Activated CD8-positive, alpha-beta T cell treated with anti-CD3 and anti-CD28 coated beads for 36 hours (primary cell): ENCODE measurements at places on chromosomes 2 and 18. TPM values are rescaled to one million over a fixed set of nuclear protein-coding genes. Genes with fewer than 3 reads are reported as not detected.

- DNase-seq = no peak
These were observed 27.1 kb downstream of the PSD4 start for GRCh38 chr2:113200736-113201490.

- no peak for DNase-seq
These were observed 651.1 kb upstream of the ID2 start for GRCh38 chr2:8030573-8031303.

GRCh38 chr2:105394951-105395611 lies 3.8 kb downstream of the FHL2 start:
- no peak for DNase-seq

DNA sequence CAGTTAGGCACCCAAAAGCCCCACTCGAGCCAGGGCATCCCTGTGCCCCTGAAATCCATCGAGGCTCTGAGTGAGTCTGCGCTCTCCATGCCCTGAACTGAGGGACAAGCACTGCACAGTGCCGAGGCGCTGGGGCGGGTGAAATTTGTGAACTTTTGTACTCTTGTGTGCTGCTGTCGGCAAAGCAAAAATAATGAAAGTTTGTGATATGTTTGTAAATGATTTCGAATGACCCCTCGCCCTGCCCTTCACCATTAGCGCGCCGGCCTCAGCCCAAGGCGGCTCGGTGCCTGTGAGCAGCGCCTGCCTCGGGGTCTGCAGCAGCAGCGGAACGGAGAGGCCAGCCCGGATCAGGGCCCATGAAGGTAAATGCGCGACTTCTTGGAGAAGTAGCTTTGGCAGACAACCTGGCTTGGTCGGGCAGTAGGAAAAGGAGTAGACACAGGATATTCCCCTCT lies 1.8 kb upstream of the HOXD4 start:
- DNase-seq = no peak

- no peak for DNase-seq
These were observed 156.4 kb upstream of the MMADHC start for GRCh38 chr2:149743842-149744448.

GRCh38 chr2:152034257-152034801 lies 64.5 kb downstream of the CACNB4 start:
- DNase-seq = no peak

GRCh38 chr2:161422816-161423403 lies 6.8 kb downstream of the TBR1 start:
- DNase-seq = no peak

DNA sequence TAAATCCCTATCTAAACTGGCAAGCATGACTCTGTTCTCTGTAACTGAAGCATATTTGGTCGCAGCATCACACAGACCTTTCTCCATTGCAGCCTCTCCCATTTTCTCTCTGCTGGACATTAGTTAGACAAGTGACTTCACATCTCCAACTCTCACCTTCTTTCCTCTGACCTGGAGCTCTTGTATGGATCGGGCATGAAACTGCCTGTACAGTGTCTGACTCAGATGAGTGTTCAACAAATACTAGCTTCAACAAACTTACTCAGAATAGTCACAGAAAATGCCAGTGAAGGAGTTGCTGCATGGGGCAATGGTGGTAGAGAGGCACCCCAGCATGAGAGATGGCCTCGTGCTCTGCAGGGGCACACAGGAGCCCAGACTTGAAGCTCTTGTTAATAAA lies 104.7 kb upstream of the COPS8 start:
- no peak for DNase-seq

GRCh38 chr18:7146067-7146466 lies 28.5 kb upstream of the LAMA1 start:
- no peak for DNase-seq

DNA sequence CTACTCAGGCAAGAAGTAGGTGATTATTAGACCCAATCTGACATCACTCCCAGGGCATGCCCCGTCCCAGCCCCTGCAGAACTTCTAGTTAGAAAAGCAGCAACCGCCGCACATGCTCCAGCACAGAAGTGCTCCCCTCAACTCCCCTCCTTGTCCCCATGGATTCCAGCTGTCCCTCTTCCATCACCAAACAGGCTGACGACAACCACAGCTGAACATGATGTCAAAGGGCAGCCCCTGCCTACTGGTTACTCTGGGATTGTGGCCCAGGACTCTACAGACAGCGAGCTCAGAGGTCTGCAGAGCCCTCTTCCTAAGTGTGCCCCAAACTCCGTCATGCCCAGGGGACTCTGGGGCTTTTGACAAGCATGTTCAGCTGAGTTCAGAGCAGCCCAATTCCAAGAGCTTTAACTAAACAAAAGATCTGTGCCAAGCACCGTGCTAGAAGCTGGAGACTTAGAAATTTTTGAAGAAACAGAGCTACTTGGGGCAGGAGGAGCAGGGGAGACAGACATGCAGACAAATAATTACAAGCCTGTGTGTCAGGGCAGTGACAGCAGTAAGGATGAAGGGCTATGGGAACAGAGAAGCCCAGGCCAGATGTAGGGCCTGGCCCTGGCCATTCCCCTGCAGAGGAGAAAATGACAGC lies 148.1 kb downstream of the BCL11A start:
- DNase-seq = no peak

DNA sequence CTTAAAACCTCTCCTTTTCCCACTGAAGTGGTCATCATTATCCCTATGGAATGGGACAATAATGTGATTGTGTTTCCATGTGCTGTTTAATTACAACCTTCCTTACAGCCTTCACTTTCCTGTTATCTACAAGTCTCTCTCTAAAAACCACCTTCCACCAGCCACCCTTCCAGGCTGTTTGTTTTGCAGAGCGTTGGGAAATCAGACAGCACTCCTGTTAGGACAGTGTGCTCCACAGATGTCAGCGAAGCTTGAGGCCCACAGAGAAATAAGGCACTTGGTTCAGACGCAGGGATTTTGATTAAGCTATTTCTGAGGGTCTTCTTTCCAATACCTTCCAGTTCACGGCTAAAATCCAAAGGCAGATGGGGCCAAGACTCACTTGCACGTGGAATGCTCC lies 32.3 kb upstream of the ASPRV1 start:
- DNase-seq = no peak

DNA sequence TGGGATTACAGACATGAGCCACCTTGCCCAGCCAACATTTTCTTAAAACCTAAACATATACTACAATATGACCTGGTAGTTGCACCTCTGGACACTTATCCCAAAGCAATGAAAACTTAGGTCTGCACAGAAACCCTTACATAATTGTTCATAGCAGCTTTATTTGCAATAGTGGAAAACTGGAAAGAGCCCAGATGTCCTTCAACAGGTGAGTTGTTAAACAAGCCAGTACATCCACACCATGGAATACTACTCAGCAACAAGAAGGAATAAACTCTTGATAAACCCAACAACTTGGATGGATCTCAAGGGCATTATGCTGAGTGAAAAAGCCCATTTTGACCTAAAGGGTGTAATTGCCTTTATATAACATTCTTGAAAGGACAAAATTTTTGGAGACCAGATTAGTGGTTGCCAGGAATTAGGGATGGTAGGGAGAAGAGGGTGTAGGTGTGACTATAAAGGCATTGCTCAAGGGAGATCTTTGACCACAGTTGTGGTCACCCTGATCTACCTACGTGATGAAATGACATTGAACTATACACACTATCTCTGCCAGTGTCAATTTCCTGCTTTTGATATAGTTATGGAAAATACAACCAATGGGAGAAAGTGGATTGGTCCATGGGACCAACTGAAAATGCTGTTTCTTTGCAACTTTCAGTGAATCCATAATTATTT lies 11.9 kb upstream of the AMMECR1L start:
- no peak for DNase-seq

DNA sequence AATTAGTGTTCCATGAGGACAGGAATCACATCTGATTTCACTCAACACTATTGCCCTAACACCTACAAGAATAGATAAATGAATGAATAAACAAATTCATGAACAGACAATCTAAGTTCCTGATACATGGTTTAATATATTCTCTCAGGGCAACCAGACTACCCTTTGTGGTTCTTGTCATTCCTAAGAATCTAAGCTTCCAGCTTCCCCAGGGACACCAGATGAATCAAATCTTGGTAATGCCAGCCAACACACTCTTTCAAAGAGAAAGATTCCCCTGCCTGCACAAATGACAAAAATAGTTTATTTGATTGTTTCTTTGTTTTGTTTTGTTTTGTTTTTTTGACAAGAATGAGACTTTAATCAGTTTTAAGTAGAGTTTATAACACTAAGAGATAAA lies 237.5 kb upstream of the CHAC2 start:
- no peak for DNase-seq

DNA sequence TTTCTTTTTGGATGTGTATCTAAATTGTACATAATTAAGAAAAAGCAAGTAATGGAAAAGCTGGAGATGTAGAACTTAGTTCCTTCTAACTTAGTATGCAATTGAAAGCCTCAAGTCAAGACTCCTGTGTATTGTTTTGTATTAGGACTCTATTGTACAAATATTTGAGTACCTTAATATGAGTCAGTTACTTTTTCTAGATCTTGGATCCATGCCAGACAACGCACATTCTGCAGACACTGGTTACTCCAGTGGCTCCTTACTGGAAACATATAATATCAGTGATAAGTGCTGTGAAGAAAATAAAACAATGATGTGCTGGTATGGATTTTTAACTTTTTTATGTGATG lies 1.5 kb downstream of the SLC39A10 start:
- DNase-seq = no peak

GRCh38 chr2:234136461-234136860 lies 86.0 kb downstream of the SPP2 start:
- peak; percentile 35 for DNase-seq

DNA sequence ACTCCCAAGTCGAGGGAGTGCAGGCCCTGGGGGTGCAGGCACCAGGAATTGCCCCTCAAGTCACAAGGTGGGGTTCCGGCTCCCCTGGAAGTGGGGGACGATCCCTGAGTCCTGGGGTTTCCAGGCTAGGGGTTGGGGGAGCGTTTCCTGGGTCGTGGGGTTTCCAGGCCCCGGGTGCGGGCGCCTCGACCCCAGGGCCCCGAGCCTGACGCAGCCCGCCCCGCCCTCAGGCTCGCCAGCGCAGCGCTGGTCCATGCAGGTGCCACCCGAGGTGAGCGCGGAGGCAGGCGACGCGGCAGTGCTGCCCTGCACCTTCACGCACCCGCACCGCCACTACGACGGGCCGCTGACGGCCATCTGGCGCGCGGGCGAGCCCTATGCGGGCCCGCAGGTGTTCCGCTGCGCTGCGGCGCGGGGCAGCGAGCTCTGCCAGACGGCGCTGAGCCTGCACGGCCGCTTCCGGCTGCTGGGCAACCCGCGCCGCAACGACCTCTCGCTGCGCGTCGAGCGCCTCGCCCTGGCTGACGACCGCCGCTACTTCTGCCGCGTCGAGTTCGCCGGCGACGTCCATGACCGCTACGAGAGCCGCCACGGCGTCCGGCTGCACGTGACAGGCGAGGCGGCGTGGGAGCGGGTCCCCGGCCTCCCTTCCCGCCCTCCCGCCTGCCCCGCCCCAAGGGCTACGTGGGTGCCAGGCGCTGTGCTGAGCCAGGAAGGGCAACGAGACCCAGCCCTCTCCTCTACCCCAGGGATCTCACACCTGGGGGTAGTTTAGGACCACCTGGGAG lies 12.0 kb downstream of the SIGLEC15 start:
- peak; percentile 70 for DNase-seq

- no peak for DNase-seq
These were observed 137.4 kb upstream of the ETAA1 start for GRCh38 chr2:67259556-67260342.

- peak; percentile 67 for DNase-seq
These were observed 176.0 kb downstream of the SMAD2 start for GRCh38 chr18:47754311-47755101.

DNA sequence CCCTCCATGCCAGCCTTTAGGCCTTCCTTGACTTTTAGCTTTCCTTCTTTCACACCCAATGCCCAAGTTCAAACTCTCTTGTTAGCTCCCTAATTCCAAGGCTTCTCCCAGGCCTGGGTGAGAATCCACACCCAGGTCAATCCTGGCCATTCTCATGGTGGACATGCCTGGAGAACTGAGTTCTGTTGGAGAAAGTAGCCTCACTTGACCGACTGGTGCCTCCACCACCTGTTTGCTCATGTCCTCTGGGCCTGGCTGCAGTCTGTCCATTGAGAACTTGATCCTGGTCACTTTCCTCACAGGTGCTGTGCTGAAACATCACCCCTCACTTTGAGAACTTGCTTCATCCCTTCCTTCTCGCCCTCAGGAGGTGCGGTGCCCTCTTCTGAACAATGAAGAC lies 189.1 kb upstream of the TWIST2 start:
- DNase-seq = no peak

DNA sequence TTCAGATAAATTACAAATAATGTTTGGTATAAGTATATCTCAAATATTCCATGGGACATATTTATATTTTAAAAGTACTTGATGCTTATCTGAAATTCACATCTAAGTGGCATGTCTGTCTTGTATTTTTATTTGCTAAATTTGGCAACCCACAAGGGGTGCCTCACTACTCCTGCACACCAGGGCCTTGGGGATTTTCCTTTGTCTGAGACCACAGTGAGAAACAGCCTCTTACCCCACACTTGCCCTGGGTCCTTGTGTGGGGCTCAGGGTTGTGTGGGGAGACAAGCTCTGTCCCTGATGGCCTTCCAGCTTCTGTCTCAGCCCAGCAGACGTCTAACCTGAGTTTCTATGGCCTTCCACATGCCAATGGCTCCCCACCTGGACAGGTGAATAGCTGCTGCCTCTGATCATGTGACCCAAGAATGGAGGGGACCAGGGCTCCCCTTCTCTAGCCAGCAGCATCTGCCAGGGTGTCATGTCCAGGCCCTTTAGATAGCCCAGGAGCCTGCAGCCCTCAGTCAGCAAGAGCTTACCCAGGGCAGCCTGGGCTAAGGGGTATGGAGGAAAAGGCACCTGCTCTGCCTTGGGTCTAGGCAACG lies 49.5 kb upstream of the MRPL33 start:
- DNase-seq = no peak

Gene ME2
- total RNA-seq = 141 TPM

Gene KCNE4
- total RNA-seq = not detected

Gene SOWAHC
- total RNA-seq = 0.29 TPM

Gene ANKRD44
- total RNA-seq = 132 TPM

Gene AQP12A
- total RNA-seq = not detected

Gene POTEI
- not detected for total RNA-seq

Gene LCT
- 0.11 TPM for total RNA-seq

Gene CASP8
- total RNA-seq = 38.4 TPM
